ENCODE measurements at places on chromosomes 2 and 18. TPM values are rescaled to one million over a fixed set of nuclear protein-coding genes. Genes with fewer than 3 reads are reported as not detected.
A peak's percentile ranks its signal among the peaks of the same experiment; 100 is the strongest.

IGFBP2 gene
- total RNA-seq = 298 TPM

COL4A4 gene
- total RNA-seq = 3.4 TPM

UGT1A9 gene
- total RNA-seq = not detected

DNA sequence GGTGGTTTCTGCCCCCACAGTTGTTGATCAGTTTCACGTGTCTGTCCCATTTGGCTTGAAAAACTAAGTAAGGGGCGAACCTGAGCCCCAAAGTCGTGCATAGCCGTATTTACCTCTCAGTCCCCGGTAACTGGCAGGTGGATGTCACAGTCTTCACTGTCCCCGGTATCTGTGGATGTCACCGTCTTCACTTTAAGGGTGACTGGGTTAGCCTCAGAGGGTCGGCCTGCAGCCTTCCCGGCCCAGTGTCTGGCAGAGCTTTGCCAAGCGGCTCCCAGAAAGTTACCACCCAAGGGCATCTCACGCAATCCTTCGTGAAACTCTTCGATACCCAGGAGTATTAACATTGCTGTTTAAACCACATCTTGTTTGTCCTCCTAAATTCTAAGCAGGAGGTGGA, 125.3 kb upstream of the CTDP1 start:
- no peak for DNase-seq

DNA sequence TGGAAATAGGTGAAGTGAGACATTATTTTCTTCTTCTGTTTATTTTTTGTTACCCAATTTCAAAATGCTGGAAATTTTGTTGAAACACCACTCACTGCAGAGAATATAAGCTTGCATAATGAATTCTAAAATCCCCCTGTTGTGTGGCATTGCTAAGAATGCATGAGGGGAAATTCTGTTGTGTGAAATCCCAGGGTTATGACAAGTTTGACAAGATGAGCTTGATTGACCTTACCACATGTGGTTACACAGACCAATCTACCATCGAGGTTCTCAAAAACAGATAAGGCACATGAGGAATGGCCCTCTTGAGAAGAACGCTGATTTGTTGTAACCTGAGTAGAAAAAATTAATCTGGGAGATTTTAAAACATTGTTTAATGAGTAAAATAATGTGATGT, 261.6 kb upstream of the MMADHC start:
- DNase-seq = no peak

DNA sequence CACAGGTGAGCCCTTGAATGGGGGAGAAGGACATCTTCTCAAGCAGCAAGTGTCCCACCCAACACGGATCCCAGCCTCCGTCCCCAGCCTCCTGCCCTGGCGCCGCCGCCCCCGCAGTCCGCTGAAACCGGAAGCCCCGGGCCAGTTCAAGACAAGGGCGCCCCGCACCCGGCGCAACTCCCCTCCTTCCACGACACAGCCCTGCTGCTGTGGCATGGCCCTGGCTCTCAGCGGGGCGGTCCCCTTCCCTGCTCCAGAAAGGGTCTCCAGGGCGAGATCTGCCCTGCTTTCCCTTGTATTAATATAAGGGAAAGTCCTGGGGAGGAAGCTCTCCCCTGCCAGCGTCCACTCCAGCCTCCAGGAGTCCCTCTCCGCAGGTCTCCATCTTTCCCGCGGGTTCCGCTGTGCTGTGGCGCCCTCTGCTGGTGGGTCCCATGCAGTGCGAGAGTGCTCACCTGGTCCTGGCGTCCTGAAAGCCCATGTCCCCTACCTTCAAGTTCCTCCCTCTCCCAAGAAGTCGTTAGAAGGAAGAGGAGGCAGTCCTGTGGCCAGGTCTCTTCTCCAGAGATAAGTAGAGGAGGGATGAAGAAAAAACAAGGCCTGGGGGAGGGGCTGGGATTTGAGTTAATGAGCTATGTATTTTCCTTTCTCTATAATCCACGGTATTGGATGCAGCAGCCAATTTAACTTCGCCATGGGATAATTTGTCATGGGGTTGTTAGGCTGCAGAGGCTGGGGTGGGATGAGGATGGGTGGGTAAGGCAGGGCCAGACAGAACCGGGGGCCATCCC, 176.0 kb downstream of the SMAD2 start:
- DNase-seq = no peak

DNA sequence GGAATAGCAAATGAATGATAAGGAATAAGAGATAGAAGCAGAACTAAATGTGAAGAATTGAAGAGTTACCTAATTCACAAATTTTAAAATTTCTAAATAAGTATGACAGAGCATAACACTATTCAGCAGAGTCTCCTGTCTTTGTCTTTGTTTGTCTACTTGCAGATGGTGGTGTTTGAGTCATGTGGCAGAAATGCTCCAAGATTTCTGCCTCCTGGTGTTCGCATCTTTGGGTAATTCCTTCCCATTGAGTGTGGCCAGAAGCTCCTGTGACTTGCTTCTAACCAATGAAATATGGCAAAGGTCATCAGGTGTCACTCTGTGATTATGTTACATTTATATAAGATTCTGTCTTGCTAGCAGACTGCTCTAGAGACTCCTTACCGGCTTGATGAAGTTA, 45.6 kb upstream of the GALNT3 start:
- DNase-seq = no peak

DNA sequence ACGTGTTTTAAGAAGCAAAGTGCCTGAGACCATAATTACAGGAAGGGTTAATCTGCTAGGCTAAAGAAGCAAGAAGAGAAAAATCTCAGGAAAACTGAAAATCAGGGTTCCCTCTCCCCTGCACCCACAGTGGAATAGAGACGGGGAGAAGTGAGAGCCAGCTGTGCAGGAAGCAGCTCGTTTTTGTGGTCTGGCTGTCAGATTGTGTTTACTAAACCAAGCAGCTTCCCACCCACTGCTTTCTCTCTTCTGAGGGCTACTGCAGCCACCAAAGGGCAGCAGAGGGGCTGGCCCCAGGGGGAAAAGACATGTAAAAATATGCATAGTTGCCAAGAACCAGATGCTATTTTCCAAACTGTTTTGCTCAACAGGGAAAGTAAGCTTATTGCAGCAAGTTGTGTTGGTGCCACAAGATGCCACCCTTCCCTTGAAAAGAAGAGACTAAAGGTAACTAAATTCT, 72.6 kb upstream of the THUMPD2 start:
- DNase-seq = no peak

GRCh38 chr18:3015204-3015592, 2.3 kb upstream of the LPIN2 start:
- peak; percentile 14 for DNase-seq

GRCh38 chr18:78692105-78692504, 287.5 kb upstream of the SALL3 start:
- no peak for DNase-seq

Data from kidney epithelial cell (primary cell).